ENCODE measurements at places on chromosomes 7 and 10.

GRCh38 chr10:74058071-74058470, 60.2 kb downstream of the VCL start:
- DNase-seq: no peak

DNA sequence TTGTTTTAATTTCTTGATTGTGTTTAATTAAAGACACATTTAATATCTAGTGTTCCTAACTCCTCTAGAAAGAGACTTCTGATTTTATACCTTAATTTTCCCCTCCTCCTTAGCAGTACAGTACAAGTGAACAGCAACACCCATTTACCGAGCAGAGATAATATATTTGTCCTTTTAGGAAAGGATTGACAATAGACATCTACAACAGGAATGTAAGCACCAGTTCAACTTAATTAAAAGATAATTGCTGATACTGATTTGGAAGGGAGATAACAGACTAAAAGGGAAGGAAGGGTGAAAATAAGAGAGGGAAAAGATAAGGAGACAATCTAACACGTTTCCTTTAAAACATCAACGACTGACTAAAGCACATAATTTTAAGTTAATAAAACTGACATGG, 119.3 kb downstream of the SRPK2 start:
- DNase-seq: no peak

- no peak for DNase-seq
These were observed 9.3 kb downstream of the NOD1 start for GRCh38 chr7:30469303-30469702.

DNA sequence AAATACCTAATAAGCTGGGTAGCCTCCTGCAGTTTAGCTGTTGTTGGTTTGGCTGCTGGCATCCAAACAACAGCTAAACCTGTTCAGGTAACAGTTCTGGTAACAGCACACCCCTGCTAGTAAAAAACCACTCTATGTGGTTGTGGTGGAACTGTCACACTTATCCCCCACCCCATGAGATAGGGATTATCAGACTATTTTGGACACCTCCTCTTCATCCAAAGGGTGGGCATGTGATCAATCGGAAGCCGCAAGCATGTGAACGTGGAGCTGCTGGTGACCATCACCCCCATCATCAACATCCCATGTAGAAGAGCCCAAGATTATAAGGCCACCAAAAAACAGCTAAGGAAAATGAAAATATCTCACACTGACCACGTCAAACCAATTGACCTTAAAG, 2.5 kb downstream of the MTPAP start:
- no peak for DNase-seq

DNA sequence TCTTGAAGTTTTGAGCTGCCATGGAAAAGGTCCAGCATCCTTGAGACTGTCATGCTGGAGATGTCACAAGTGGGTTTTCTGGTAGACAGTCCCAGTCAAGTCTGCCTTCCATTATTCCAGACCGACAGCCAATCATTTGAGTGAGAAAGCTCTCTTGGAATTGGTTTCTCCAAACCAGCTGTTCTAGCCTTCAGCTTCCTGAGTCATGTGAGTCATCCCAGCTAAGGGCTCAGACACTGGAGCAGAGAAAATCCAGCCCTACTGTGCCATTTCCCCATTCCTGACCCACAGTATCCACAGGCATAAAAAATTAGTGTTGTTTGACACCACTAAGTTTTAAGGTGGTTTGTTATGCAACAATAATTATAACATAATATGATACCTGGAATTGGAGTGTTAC, 219.0 kb downstream of the ADRA2A start:
- no peak for DNase-seq

DNA sequence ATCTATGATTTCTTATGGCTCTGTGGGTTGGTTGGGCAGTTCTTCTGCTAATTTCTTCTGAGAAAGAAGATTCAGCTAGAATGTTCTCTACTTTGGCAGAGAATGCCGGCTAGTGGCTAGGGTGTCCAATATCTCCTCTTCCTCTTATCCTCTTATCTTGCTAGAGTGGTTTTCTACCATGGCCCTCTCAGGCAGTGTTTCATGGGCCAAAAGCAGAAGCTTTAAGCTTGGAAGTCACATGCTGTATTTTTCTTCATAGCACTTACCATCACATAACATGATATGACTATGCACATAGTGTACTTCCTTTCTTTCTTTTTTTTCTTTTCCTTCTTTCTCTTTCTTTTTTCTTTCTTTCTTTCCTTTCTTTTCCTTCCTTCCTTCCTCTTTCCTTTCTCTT, 140.0 kb downstream of the ITGB8 start:
- DNase-seq: no peak

DNA sequence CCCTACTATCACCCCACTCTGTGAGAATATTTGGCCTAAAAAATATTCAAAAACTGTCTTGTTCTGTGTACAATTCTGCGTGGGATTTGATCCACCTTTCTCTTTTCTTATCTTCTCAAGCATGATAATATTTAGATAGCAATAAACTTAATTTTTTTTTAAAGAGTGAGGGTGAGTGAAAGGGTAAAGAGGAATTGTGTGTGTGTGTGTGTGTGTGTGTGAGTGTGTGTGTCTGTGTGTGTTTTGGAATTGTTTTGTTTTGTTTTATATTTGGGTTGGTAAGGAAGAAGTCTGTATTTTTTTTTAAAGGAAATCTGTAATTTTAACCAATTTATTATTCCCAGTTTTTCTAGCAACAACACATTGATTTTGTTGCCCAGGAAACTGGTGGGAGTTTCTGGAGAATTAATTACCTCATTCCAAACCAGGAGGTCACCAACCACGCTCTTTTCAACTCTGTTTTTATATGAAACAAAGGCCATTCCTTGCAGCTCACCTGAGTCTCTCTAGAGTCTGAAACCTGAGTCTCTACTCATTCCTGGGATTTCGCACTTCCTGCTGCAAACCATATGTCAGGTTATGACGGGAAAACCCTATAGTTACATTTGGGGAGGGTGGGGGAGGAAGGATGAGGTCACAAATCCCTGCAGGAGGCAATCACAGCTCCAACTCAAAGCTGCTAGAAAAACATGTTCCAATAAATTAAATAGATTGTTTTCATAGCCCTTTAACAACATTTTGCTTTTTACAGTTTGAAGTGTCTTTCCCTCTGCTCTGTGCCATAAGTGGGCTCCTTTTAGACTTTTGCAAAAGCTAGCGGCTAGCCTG, 38.1 kb upstream of the XPNPEP1 start:
- no peak for DNase-seq

DNA sequence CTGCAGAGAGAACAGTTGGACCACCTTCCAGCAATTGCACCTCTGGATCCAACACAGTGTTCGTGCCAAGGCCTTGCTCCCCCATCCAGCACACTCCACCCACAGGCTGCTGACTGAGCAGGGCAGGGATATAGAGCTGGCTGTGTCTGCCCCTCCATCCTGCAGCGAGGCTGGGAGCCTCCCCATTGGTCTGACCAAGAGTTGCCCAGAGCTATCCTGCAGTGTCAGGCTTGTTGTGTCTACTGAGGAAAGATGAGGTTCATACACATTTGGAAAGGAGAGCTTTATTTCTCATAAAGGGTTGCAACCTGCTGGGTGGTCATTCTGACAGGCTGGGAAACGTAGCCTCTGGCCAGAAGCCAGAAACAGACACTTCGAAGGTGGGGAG, 27.1 kb downstream of the PRF1 start:
- DNase-seq: no peak

DNA sequence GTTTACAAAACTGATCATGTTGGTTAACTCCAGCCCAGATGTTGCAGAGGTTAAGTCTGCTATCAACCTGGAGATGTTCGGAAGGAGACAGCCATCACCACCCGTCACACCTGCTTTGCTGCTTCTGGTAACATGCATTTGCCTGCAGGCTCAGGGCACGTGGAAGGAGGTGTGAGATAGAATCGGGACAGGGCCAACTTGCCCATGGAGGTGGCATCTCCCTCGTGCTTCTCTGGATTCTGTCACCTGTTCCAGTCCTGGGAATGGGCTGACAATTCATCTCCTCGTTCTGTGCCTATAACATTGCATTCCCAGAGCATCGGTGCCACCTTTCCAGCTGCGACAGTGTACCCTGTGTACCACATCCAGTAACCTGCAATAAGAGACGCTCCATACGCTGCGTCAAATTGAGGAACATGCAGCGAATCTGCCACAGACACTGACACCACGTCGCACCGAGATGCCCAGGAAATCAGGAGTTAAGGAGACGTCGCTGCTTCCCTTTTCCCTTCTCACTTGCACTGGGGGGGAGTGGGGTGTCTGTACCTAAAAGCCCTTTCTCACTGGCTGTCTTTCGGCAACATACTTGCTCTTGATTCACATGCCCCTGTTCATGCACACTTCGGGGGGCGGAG, 65.8 kb downstream of the ADARB2 start:
- no peak for DNase-seq

- no peak for DNase-seq
These were observed 50.0 kb downstream of the CPXM2 start for GRCh38 chr10:123841560-123841959.
